Fibroblast of villous mesenchyme (primary cell): ENCODE measurements at places on chromosomes 5 and 9. TPM values are rescaled to one million over a fixed set of nuclear protein-coding genes. Genes with fewer than 3 reads are reported as not detected.
A peak's percentile ranks its signal among the peaks of the same experiment; 100 is the strongest.

ARL14EPL gene
- total RNA-seq, result not detected in 2 replicates

RBM27 gene
- 20.6 and 32.0 TPM in 2 replicates for total RNA-seq

SCAI gene
- total RNA-seq, result 6.8 and 9.1 TPM in 2 replicates

NSUN2 gene
- 39.9 and 46.2 TPM in 2 replicates for total RNA-seq

SPRY4 gene
- 22.9 and 23.2 TPM in 2 replicates for total RNA-seq

- DNase-seq, result no peak
These were observed 254.8 kb upstream of the FTMT start for GRCh38 chr5:121596882-121597281.

DNA sequence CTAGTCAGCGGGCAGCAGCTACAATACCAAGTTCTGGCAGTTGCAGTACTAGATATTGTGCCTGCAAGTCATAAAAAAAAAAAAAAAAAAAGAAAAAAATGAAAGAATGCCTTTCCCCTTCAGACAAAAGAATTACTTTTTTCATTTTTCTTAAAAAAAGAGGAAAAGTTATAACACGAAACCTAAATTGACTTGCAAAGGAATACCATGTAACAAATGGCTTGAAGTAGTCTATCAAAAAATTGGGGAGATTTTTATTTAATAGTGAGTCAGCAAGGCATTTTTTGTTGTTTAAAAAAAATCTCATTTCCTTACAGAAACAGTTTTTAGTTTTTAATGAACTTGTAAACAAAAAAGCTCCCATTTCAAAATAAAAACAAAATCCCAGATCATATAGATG, 55.6 kb downstream of the CSNK1A1 start:
- DNase-seq, result no peak

GRCh38 chr9:88143957-88144625, 5.8 kb upstream of the SPATA31C2 start:
- DNase-seq, result peak; percentile 17

DNA sequence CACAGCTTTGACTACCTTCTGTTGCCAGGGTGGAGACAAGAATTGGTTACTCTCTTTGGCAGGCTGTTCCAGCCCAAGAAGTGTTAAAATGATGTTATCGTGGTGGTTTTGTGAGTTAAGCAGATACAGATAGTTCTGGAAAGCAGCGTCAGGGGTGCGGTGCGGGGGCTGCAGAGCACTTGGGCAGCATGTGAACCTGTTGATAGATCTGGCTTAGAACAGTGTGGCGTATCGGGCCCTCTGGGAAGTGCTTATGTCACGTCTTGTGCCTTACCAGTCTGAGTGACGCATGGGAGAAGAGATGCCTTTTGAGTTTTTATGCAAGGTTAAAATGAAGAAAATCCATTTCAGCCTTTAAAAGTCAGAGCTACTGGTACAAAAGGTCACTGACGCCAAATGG, 152.5 kb downstream of the PRKACG start:
- no peak for DNase-seq

DNA sequence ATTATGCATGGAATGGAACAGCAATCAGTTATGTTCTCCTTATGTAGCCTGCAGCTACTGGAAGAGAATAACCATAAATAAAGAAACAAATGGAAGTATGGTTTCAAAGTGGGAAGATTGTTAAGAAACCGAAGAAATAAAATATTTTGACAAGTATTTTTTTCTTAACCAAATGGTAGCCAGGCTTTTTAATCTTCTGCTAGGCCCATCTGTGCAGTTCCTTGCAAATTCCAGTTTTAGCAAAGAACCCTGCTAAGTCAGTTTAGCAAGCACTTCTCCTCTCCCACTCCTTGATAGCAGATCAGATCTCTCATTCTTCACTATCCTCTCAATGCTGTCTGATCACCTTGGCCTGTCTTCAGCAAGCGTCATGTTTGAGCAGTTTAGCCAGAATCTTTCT, 111.1 kb upstream of the PRDM9 start:
- DNase-seq, result no peak

- DNase-seq, result no peak
These were observed 1.7 kb downstream of the EPB41L4B start for GRCh38 chr9:109319017-109319625.

DNA sequence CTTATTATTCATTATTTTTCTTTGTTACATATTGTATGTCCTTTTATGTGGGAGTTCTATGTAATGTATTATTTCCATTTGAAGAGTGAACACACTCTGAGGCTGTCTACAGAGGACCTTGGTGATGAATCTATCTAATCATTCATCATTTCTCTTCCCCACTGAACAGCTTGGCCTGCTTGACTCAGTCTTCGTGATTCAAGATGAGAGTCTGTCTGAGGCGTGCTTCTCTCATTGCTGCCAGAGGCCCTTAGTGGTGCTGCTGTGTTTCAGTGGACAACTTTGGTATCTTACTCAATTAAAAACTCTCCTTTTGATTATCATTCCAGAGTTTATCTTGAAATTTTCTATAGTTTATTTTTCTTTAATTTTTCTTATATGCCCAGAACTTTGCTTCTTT, 318.1 kb upstream of the DAB2 start:
- no peak for DNase-seq
